ENCODE measurements at places on chromosomes 12 and 14.

DNA sequence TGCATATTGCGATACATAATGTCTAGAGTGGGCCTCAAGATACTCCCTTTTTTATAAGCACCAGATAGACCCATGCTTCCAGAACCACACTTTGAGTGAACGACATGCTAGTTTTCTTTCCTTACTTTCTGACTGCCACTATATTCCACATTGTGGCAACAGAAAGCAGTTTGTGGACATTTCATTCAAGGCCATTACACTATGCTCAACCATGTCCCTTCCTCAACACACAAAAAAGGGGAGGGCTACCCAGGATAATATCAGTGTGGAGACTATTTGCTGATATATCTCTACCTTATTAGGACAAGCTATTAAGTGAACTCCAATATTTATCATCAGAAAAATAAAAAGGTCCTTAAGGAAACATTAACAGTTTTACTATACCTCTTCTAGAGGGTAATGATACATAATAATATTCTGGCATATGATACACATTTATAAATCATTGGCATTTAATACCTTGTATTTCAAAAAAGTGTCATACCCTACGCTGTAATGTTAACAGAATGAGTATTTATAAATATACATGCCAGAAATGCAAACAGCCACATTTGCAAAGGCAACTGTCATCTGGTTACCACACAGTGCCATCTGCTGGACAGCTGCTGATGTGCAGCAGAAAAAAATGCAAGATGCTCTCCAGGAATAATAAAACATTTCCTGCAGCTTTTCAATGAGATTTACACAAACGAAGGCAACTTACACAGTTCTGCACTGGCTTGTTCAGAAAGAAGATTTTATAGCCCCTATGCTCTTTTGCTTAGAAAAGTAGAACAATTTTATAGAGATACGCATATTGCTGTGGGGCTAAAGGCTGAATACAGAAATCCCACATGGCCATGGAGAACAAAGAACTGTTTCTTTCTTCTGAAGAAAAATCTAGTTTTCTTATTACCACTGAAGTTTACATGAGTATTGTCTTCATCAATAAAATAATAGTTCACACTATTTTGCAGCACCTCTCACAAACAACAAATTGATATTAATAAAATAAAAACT lies 182.2 kb upstream of the GRIP1 start:
- H3K36me3 ChIP-seq = no peaks in the 10 kb centered on the region
- no peaks in the 10 kb centered on the region for H3K4me1 ChIP-seq
- H3K4me3 ChIP-seq = no peak overlapping the region
- no peaks in the 10 kb centered on the region for H3K27me3 ChIP-seq

GRCh38 chr12:67803278-67803993 lies 154.9 kb downstream of the DYRK2 start:
- H3K4me3 ChIP-seq = no peak overlapping the region
- DNase-seq = no peak
- no peaks in the 10 kb centered on the region for H3K36me3 ChIP-seq

GRCh38 chr14:29527286-29527685 lies 400.4 kb downstream of the PRKD1 start:
- H3K4me1 ChIP-seq = no peaks in the 10 kb centered on the region
- no peak for DNase-seq
- no peaks in the 10 kb centered on the region for H3K27me3 ChIP-seq
- no peaks in the 10 kb centered on the region for H3K36me3 ChIP-seq

DNA sequence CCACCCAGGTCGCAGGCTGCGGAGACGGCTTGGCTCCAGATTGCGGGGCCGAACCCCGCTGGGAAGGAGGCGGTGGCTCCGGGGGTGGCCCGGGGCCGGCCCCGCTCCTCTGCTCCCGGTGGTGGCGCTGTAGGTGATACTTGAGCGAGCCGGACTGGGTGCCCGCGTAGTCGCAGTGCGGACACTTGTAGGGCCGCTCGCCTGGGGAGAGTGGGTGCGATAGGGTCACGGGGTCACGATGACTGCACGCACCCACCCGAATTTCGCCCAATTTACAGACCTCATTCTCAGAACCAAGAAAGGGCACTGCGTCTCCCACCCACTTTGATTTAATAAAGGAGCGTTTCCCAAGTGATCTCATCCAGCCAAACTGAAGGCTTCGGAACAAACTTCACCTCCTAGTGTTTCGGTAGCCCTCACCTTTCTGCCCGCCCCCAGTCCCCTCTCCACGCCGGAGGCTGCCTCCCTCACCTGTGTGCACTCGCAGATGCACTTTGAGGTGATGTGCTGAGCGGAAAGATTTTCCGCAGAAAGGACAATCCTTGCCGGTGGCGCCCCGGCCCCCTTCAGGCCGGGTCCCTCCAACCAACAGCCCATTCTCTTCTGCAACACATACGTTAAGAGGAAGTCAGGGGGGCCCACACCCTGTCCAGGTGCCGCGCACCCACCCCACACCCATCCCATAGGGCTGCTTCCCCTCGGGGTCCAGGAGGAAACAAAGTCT lies 7.4 kb downstream of the ZNF219 start:
- no peak for DNase-seq
- H3K27ac ChIP-seq = peak overlapping the region; percentile 22
- H3K27me3 ChIP-seq = no peaks in the 10 kb centered on the region
- peaks cover 12% of the 10 kb centered on the region for H3K4me1 ChIP-seq

GRCh38 chr12:12539028-12539810 lies 23.4 kb downstream of the DUSP16 start:
- H3K27ac ChIP-seq = no peak overlapping the region
- H3K27me3 ChIP-seq = no peaks in the 10 kb centered on the region
- H3K4me3 ChIP-seq = no peak overlapping the region
- no peak for DNase-seq
- H3K4me1 ChIP-seq = peaks cover 10% of the 10 kb centered on the region
